ENCODE measurements at places on chromosomes 11 and 22. TPM values are rescaled to one million over a fixed set of nuclear protein-coding genes. Genes with fewer than 3 reads are reported as not detected.

CEND1 gene
- 1.4 TPM for total RNA-seq

KRTAP5-9 gene
- 0.72 TPM for total RNA-seq

ADORA2A gene
- total RNA-seq, result 0.48 TPM

ZNF215 gene
- 13.7 TPM for total RNA-seq

DNA sequence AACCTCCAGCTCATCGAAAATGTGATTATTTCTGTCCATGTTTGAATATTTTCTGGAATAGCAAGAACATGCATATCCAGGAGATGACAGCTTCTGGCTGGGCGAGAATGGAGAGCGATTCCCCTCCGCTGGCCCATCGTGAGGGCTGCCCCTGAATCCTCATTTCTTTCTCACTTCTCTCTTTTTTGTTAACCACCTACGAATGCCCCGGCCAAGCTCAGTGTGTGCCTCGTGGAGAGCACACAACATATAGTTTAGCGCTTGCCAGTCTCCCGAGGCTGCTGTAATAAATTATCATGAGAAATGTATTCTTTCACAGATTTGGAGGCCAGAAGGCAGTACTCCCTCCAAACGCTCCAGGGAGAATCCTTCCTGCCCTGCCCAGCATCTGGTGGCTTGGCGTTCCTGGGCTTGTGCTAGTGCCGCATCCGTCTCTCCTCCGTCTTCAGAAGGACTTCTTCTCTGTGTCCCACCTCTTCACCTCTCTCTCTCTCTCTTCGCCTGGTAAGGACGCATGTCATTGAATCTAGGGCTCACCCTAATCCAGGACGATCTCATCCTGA lies 1306.0 kb downstream of the TBC1D22A start:
- no peak for DNase-seq

- DNase-seq, result no peak
Observed at GRCh38 chr11:130465263-130465662, 16.8 kb downstream of the ADAMTS15 start.

DNA sequence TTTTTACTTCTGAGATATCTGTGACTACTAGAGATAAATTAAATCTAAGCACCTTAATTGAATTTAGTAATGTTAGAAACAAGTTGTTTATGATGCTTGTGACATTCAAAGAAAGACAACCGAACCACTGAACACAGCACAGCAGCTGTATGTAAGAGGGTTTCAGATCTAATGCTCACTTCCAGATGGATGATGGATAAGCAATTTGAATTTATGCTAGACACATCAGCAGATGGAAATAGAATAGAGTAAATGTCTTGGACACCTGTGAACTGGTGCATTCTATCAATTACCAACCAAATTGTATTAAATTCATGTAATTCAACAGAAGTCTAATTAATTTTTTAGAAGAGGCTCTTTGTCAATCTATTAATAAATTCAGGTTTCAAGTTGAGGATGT lies 306.3 kb downstream of the CNTN5 start:
- no peak for DNase-seq

- no peak for DNase-seq
Observed at GRCh38 chr11:74257959-74258553, 53.4 kb downstream of the P4HA3 start.

GRCh38 chr11:77559686-77560401 lies 29.9 kb upstream of the AQP11 start:
- DNase-seq, result peak; percentile 9

- DNase-seq, result no peak
Observed at GRCh38 chr22:17913801-17914347, 110.5 kb downstream of the MICAL3 start.
